ENCODE measurements at places on chromosomes 12 and 14.

DNA sequence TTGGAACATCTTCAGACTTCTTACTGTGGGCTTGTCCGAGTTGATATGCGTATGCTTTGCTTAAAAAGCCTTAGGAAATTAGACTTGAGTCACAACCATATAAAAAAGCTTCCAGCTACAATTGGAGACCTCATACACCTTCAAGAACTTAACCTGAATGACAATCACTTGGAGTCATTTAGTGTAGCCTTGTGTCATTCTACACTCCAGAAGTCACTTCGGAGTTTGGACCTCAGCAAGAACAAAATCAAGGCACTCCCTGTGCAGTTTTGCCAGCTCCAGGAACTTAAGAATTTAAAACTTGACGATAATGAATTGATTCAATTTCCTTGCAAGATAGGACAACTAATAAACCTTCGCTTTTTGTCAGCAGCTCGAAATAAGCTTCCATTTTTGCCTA lies 8.8 kb downstream of the LRR1 start:
- no peak for DNase-seq

GRCh38 chr12:57474862-57475261 lies 4.8 kb downstream of the ARHGAP9 start:
- DNase-seq, result no peak

DNA sequence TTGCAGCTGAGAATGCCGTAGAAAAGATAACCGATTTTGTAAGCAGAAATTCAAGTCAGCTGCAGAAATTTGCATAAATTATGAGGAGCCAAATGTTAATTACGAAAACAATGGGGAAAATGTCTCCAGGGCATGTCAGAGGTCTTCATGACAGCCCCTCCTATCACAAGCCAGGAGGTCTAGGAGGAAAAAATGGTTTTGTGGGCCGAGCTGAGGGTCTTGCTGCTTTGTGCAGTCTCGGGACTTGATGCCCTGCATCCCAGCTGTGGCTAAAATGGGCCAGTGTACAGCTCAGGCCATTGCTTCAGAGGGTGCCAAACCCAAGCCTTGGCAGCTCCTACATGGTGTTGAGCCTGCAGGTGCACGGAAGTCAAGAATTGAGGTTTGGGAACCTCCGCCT lies 131.2 kb upstream of the PDE3A start:
- no peak for DNase-seq

GRCh38 chr12:93440043-93440835 lies 1.5 kb downstream of the UBE2N start:
- peak; percentile 44 for DNase-seq

- no peak for DNase-seq
These were observed 88.2 kb upstream of the SLC38A2 start for GRCh38 chr12:46460682-46461210.

DNA sequence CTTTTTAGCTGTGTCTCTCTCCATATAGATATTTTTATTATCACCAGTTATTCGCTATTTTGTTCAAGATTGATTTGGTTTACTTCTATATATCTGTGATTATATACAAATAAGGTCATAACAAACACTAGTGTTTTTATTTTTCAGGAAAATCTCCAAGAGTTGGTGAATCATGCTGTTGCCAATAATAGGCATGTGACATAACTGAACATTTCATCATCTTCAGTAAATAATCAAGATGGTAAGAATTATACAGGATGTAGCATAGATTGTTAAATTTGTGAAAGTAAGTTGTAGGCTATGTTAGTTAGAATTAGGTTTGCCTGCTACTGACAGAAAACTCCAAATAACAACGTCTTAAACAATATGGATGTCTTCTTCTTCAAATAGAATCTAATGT lies 240.9 kb upstream of the PDE3A start:
- no peak for DNase-seq

DNA sequence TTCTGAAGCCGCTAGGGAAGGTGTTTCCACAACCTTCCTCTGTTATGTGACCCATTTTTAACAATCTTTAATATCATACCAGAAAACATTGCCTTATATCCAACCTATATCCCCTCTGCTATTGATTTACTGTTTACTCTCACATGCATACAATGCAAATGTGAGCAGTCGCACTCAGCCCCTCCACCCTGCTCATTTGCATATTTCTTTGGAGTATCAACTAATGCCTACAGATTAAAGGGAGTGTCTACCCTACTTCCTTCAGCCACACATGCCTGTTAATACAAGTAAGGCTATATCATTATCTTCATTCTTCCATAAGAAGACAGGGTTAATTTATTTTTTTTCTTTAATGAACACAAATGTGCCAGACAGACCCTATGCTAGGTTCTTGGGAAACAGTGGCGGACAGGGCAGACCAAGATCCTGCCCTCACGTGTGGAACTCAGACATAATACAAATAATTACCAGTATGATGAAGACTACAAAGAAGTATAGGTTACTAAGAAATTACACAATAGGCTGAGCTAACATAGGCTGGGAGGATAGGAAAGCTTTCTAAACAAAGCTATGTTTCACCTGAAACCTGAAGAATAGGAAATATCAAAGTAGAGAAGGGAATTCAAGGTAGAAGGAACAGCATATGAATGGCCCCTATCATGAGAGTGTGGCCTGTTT lies 107.3 kb upstream of the MDM1 start:
- DNase-seq, result no peak

- peak; percentile 80 for DNase-seq
These were observed 26.0 kb upstream of the GLIPR1L2 start for GRCh38 chr12:75364919-75365318.

- DNase-seq, result peak; percentile 58
These were observed 12.4 kb downstream of the IL22 start for GRCh38 chr12:68240975-68241374.

- DNase-seq, result no peak
These were observed 344.5 kb downstream of the ZFP36L1 start for GRCh38 chr14:68448252-68448902.

- DNase-seq, result no peak
These were observed 21.7 kb downstream of the FOXA1 start for GRCh38 chr14:37573356-37573755.

- no peak for DNase-seq
These were observed 55.1 kb downstream of the ANO6 start for GRCh38 chr12:45270951-45271350.

DNA sequence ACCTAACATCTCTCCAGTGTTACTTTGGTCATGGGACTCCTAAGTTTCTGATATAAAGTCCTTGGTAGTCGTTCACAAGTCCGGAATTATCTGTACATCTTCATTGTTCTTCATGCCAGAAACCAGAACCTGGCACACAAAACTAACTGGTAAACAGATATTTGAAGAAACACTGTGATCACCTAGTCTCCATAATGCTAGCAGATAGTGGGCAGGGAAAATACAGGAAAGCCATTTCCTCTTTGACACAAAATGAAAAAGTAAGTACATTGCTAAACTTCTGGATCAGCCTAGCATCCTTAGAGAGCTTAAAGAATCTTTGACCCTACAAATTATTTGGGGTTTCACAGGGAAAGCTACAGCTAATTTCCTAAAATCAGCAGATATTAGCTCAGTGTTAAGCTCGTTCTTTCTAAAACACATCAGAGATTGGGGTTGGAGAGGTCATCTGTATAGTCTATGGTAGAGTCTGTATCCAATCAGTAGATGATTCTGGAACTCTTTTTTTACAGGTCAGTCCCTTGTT lies 4.8 kb downstream of the DDIT3 start:
- no peak for DNase-seq

GRCh38 chr12:3040026-3040656 lies 37.0 kb upstream of the TSPAN9 start:
- DNase-seq, result no peak

- DNase-seq, result no peak
These were observed 148.0 kb upstream of the BMP4 start for GRCh38 chr14:54104601-54105145.

- DNase-seq, result peak; percentile 92
These were observed 2.5 kb downstream of the NUAK1 start for GRCh38 chr12:106136263-106136662.

All from foreskin fibroblast (primary cell).